NK-92 treated with Interleukin-12 subunit alpha and Interleukin-12 subunit beta, amount 100 ng/mL, for 24 hours (cell line): ENCODE measurements at places on chromosomes 2 and 18.

GRCh38 chr2:70456585-70457495, 96.8 kb downstream of the TGFA start:
- DNase-seq: no peak

GRCh38 chr2:8472545-8473323, 209.1 kb upstream of the ID2 start:
- peak; percentile 19 for DNase-seq

DNA sequence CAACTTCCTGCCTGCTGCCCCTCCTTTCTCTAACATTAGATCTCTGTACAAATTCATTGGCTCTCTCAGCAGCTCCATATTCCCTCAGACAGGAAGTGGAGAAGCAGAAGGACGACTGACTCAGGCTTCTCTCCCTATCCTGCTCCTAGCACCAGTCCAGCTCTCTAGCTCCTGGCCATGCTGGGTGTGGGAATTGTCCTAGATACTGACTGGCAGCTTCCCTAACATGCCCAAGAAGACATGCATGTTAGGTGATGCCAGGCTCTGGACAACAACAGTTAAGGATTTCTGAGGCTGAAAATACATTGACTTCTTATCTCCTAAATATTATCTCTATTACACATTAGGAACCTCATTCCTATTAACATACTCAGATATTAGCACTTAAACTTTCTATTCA, 292.9 kb downstream of the IKZF2 start:
- DNase-seq: no peak

DNA sequence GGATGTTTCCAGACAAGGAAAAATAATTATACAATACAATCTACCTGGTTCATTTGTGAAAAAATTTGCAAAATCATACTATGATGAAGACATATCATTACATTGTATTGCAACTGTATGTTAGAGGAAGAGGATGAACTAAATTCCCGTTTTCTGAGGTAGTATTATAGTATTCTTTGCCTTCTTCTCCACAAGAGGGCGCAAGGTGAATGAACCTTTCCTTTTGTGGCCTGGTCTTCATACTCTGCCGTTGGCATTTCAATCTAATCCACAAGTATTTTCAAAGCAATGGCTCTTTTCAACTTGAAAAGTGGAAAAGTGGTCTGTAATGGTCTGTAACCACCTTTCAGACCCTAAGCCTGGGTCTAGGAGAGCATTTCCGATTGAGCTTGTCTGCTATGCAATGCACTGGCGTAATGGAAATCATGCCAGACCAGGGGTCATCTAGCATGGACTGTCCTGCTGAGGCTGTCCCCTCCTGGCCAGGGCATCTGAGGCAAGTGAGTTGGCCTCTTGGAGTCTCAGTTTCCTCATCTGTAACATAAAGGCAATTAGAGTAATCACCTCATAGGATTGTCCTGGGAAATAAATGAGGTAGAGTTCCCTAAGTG, 30.8 kb upstream of the ZNF396 start:
- no peak for DNase-seq

- no peak for DNase-seq
These were observed 462.5 kb upstream of the FSHR start for GRCh38 chr2:49616800-49617199.

GRCh38 chr2:113977660-113978523, 88.0 kb downstream of the ACTR3 start:
- no peak for DNase-seq

- no peak for DNase-seq
These were observed 524.7 kb upstream of the CNTNAP5 start for GRCh38 chr2:123500346-123500745.

DNA sequence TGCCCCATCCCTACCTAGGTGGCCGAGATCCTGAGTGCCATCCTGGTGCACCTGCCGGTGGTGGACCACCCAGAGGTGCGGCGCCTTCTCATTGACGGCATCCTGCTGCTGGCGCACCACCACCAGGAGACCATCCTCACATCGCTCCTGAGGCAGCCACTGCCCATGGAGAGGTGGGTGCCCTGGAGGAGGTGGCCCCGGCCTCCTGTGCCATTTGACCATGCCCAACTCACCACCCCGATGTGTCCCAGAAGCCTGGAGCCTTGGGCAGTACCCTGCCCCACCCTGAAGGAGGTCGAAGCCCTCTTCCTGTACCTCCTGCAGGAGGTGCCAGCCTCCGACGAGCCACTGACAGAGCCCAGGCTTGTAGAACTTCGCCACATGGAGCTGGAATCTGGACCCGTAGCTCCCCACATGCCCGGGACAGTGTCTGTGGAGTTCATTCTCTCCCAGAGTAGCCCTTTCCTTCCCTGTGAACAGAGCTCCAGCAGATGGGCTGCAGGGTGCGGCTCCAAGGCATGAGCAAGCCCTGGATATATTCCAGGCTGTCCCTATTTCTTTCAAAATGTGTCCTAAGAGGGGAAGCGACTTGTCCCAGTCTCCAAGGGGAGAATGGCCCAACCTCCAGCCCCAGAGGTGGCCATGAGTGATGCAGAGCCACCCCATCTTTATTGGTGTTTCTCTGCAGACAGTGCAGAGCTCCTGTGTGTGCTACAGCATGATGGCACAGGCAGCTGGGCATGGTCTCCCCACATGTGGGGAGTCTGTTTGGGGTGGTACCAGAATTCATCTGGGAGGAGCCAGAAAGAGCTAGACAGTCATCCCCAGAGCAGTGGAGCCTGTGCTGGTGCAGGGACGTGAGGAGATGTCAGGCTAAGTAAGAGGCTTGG, 34.2 kb downstream of the HJURP start:
- DNase-seq: no peak

- no peak for DNase-seq
These were observed 141.0 kb downstream of the GLI2 start for GRCh38 chr2:120876526-120877280.

DNA sequence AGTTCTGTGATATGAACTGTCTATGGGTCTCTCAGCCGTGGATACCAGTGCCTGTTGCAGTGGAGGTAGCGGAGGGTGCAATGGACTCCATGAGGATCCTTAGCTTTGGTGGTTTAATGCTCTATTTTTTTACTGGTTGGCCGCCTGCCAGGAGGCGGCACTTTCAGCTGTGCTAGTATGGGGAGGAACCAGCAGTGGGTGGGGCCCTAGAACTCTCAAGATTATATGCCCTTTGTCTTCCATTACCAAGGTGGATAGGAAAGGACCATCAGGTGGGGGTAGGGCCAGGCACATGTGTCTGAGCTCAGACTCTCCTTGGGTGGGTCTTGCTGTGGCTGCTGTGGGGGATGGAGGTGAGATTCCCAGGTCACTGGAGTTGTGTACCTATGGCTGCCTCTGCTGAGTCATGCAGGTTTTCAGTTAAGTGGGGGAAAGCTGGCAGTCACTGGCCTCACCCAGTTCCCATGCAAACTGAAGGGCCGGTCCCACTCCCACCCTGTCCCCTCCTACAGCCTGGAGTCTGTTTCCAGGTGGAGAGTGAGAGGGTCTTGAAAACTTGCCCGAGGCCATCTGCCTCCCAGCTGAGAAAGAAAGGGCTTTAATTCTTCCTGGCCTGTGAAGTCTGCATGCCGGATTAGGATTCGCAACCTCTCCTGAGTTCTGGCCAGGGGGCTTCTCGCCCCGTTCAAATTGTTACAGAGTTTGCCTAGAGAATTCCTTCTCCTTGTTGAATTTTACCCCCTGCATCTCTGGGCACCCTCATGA, 14.5 kb downstream of the KCNS3 start:
- DNase-seq: no peak
